Activated CD8-positive, alpha-beta memory T cell treated with anti-CD3 and anti-CD28 coated beads for 24 hours (primary cell): ENCODE measurements at places on chromosomes 11 and 22.

DNA sequence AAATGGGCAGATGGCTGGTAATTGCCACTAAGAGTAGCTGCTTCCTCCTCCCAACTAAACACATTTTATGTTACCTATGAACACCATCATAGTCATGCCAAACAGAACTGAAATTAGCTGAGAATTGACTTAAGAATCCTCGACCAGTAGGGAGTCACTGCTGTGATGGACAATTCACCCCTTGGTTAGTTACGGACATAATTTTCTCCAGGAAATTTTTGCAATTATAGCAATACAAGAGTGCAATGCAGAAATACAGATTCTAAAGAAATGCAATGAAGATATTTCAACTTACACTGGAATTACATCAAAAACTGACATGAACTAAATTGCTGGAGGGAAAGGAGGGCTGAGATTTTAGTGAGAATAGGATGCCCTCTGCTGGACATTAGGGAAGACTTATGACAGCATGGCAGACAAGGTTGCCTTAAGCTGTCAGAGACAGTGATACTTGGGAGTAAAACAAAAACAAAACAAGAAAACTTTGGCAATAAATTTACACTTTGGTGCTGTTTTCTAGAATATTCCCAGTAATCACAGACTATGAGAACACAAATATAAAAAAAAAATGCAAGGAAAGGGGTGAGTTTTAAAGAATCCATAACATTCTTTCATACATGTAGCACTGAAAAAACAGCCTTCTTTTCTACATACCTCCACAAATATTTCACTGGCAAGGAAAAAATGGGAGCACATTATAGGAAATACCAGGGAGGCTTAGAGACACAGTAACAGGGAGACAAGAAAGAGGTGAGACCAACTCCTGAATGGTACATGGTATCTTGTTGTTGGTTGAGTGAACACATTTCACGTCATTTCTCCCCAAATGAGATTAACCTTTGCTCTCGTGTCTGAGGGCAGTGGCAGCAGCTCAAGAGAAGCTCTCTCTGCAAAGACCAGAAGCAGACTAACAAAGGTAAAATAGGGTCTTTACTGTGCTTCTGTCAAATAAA lies 11.2 kb upstream of the PPP2R1B start:
- no peak for DNase-seq

- DNase-seq = no peak
Observed at GRCh38 chr11:22169833-22170232, 23.1 kb upstream of the ANO5 start.

- no peak for DNase-seq
Observed at GRCh38 chr11:2293531-2293971, 8.2 kb downstream of the C11orf21 start.

GRCh38 chr22:46780453-46780852 lies 18.0 kb downstream of the TBC1D22A start:
- DNase-seq = no peak

GRCh38 chr11:91653079-91653754 lies 571.4 kb upstream of the FAT3 start:
- DNase-seq = no peak

- no peak for DNase-seq
Observed at GRCh38 chr11:13028322-13028721, 19.2 kb downstream of the RASSF10 start.

GRCh38 chr11:114929351-114930000 lies 251.1 kb downstream of the NXPE2 start:
- DNase-seq = no peak

DNA sequence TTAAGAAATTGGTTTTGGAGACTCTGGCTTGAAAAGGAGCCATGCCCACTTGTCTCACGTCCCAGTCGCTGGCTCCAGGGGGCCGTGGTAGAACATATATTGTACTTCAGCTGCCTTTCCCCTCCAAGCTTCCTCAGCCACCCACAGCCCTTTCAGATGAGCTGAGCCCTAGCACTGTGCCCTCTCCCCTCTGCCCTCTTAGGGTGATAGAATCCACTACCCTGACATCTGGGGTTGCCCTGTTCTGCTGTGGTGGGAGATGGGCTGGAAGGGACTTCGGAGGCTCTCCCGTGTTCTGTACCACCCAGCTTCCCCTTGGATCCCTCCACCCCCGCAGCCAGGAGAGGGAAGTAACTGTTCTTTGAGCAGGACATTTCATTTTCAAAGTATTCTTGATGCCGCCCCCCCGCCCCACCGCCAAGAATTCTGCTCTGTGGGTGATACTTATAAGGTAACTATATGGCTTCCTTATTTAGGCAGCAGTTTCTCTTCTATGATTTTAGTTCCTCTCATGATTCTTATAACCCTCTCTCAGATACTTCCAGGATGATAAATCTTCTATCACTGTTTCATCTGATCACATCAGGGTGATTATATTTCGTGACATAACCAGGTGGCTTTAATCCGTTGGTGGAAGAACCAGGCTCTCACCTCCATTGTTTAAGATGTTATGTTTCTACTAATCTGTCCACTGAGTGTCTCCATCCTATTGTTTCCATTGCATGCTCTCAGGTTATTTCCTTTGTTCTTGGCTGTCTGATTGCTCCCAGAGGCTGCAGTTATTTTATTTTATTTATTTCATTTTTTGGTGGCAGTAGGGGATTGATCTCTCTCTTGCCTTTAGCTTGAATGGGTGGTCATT lies 24.1 kb downstream of the ZBTB16 start:
- DNase-seq = no peak

DNA sequence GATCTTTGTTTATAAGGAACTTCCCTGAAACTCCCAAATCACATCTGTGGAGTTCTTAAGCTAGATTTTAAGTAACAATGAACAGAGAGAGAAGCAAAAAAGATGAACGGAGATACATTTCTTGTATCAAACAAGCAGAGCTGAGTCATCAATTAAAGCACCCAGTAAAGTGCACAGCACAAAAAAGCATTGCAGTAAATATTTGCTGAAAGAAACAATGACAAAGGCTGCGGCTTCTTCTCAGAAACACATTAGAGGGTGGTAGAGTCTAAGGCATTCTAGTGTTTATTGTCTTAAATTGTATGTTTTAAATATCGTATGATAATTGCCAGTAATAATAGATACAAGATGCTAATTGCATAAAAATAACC lies 941.6 kb upstream of the CHORDC1 start:
- DNase-seq = no peak

- no peak for DNase-seq
Observed at GRCh38 chr22:38628444-38628843, 27.7 kb downstream of the FAM227A start.

DNA sequence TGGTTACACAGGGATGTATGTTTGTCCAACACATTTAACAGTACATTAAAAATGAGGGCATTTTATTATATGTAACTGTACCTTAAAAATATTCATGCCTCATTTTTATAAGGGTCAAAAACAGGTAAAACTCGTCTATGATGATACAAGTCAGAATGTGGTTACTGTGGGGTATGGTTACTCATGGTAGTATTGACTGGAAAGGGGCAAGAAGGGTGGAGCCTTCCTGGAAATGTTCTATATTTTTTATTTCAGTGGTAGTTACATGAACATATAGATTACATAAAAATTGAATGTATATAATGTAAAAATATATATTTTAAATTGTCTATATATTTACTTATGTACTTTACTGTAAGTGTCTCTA lies 99.8 kb downstream of the STIM1 start:
- DNase-seq = no peak

DNA sequence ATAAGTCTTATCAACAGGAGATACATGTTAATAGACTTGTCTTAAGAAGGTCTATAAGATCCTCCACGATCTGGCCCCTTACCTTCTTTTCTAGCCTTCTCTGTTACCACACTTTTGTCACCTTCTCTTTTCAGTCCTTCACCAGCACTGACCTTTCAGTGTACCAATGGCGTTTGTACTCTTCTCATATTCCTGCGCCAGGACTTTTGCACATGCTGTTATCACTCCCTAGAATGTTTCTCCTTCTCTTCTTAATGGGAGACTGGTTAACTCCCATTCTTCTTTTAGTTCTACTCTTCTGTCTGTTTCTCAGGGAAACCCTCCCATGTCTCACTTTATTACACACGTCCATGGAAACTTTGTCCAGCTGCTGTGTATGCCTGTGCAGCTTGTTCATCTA lies 4.4 kb upstream of the EED start:
- no peak for DNase-seq

DNA sequence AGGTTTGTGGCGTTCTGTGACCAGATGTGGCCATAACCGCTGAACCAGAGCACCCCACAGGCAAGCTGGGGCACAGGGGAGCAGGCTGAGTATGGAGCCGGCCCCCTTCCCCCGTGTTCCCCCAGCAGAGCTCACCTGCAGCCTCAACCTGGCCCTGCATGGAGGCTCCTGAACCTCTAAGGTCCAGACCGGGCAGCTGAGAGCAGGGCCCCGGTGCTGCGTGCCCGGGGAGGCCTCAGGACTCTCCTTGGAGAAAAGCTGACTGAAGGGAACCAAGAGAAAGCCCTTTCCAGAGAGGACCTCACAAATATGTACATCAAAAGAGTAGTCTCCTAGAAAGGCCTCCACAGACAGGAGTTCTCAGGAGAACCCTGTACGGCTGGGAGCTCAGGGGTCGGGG lies 17.4 kb upstream of the IGSF22 start:
- DNase-seq = no peak

DNA sequence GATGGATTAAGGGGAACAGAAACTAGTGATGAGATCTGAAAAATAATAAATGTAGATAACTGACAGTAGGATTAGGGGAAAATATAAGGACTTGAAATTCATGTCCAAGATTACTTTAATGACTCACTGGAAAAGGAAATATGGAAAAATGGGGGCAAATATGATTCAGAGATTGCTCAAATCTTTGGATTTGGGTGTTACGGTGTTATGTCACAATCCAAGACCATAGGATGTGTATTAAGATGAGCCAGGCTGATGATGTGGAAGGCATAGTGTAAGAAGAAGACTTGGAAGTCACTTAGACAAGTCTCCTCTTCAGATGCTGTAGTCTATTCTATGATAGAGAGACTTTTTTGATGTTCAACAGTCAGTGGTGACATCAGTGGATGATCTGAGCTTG lies 323.7 kb downstream of the LUZP2 start:
- DNase-seq = no peak

DNA sequence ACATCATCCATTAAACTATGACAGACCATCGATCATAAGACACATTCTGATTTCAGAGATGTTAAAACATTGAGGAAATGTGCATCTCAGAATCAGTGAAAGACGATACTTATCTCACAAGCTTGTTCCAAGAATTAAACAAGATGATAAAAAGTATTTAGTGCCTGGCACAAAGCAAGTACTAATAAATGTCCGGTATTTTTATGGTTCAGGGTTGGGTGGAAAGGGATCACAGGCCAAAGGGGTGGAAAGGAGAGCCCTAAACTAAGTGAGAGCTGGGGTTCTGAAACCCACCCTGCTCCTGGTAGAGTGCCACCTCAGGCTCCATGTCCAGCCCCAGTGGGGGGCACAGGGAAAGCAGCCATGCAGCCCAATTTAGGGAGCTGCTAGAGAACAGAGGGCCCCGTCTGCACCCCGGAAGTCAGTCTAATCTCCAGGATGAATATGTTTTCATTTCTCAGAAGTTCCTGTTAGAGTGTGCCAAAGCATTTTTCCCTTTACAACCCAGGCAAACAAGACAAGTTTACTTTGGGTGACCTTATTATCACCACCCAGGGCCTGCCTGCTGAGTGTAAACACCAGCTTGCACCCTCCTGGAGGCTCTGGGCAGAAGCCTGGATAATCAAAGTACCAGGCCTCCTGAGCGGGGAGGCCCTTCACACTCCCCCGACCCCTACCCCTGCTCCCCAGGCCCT lies 3.8 kb upstream of the CREB3L1 start:
- no peak for DNase-seq

- DNase-seq = no peak
Observed at GRCh38 chr22:37733625-37734401, 37.0 kb downstream of the TRIOBP start.

GRCh38 chr11:117071344-117071787 lies 26.9 kb downstream of the SIK3 start:
- DNase-seq = no peak

- no peak for DNase-seq
Observed at GRCh38 chr11:77039491-77040400, 5.5 kb downstream of the B3GNT6 start.

GRCh38 chr11:88415495-88415894 lies 78.0 kb upstream of the CTSC start:
- no peak for DNase-seq
